Stimulated activated CD8-positive, alpha-beta memory T cell treated with anti-CD3 and anti-CD28 coated beads, Interleukin-12 subunit alpha, Interleukin-12 subunit beta, amount 100 ng/mL, for 4 hours (primary cell): ENCODE measurements at places on chromosomes 11 and 22.

GRCh38 chr11:3160252-3161031, 4.7 kb downstream of the OSBPL5 start:
- DNase-seq = no peak

GRCh38 chr11:126637795-126638175, 282.3 kb downstream of the ST3GAL4 start:
- no peak for DNase-seq

GRCh38 chr11:57391111-57391510, 661 bp upstream of the PRG2 start:
- DNase-seq = no peak

GRCh38 chr11:68036141-68036716, 2.6 kb upstream of the TCIRG1 start:
- no peak for DNase-seq
